Large intestine (tissue), 12 donors: ENCODE measurements at places on chromosomes 13 and 19.

DNA sequence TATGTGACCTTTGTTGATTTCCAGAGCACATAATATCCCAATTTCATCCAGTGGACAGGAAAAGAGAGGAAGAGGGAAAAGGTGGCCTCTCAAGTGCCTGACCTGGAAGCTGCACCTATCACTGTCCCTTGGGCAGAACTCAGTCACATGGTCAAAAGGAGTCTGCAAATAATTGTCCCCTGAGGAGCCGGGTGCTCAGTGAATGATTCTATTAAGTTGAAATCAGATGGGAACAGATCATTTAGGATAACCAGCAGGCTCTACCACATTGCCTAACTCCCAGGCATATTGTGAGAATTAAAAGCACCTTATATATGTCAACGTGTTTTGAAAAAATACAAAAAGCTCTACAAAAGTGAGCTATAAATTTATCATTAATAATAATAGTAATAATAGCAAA, 6.8 kb downstream of the KL start:
- DNase-seq = no peak

- no peak for DNase-seq
Observed at GRCh38 chr13:27027086-27027667, 144.4 kb downstream of the USP12 start.

DNA sequence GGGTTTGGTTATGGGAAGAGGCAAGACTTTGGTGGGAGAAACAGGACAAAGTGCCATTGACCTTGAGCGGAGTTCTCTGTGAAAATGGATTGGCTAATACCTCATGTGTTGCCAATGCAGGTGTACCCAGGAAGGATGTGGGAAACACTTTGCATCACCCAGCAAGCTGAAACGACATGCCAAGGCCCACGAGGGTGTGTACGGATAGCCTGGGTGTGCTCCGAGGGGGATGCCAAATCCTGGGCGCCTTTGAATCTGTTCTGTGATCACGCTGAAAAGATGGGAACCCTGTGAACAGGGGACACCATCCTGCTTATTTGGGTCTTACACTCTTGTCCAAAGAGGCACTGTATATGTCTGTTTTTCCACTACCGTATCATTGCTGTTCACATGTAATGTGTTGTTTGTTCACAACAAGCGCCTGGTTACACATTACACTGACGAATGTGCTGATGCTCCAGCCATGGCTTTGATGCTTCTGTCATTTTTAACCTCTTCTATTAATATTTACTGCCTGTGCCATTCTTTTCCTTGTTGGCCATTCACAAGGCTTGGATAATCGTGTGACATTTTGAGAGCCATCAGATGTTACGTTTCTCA, 8.3 kb downstream of the GTF3A start:
- no peak for DNase-seq

DNA sequence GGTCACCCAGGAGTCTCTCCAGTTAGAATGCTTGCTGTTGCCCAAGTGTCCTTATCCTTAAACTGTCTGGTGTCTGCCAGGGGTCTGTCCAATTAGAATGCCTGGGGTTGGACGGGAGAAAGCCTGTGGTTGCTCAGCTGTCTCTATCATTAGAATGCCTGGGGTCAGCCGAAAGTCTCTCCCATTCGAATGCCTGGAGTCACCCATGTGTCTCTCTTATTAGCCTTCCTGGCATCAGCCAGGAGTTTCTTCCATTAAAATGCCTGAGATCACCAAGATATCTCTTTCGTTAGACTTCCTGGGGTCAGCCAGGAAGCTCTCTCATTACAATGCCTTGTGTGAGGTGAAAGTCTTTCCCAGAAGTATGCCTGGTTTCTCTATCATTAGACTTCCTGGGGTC, 1521.0 kb downstream of the UQCRFS1 start:
- DNase-seq = no peak

- no peak for DNase-seq
Observed at GRCh38 chr13:24065176-24065575, 95.3 kb upstream of the SPATA13 start.

DNA sequence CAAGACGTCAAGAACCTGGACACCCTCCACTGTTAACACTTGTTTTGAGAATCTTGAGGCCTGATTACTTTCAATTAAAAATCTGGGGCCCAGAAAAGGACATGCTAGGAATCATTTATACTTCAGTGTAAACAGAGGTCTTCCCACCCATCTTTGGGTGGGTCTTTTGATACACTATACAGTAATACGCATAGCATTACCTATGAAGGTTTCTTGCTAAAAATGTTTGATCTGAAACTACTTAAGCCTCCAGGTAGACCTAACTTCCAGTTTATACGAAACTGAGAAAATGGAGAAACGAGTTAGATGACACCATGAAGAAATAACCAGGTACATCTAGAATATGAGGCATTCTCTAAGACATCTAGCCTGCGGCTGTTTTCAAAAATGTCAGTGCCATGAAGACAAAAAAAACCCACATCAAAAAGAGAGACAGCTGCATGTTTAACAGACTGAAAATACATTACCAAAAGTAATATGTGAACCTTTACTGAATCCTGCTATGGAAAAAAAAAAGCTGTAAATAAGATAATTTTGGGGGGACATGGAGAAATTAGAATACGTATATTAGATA, 36.6 kb downstream of the TGDS start:
- DNase-seq = no peak

DNA sequence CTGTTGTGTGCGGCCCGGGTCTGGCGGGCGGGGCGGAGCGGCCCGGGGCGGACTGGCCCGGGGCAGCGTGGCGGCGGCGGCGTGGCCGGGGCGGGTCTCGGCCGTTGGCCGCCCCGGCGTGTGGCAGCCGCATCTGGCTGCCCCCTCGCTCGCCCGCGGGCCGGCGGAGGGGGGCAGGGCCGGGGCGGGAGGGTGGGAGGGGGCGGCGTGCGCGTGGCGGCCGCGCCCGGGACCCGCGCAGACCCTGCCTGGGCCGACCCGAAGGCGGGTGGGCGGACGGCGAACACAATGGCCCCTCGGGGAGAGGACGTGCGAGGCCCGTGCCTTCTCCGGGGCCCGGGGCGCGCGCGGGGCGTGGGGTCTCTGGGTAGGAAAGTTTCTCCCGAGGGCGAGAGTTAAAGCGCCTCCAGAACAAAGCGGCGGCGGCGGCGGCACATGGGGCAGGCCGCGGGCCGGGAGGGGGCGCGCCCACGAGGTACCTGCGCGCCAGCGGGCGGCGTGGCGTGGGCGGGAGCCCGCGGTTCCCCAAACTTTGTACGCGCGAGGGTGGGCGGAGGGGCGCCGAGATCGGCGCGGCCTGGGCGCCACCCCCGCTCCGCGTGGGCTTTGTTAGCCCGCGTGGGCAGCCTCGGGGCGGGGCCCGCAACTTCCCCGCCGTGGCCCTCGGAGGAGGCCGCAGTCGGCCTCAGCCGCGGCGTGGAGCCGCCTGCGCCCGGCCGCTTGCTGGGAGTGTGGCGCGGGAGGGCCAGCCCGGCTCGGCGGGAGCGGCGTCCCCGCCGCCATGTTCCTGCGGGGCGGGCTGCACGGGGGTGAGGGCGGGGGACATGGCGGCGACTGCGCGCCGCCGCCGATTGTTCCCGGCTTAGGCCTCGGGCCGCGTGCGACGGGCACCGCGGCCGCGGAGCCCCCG, 764 bp downstream of the MIR17HG start:
- no peak for DNase-seq

DNA sequence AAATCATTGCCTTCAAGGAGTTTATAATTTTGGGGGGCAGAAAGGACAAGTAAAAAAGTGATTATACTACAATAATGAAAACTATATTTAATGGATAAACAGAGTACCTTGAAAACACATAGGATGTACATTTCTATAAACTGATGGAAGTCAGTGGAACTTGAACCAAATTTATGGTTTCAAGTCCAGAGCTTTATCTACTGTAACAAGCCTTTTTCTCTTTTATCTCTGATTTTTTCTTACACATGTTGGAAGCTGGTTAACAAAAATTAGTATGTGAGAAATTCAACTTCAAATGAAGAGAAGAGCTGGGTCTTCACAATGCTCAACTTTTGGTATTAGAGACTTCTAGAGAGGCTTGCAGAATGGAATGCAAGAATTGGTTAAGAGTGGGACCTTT, 393.6 kb downstream of the LMO7 start:
- no peak for DNase-seq
